Activated T-helper 1 cell treated with anti-CD3 and anti-CD28 coated beads, Interleukin-2, amount 50 U/mL, for 16 hours (primary cell): ENCODE measurements at places on chromosomes 7 and 10.

GRCh38 chr7:26657206-26657641 is 207.2 kb downstream of the SKAP2 start:
- no peak for DNase-seq

DNA sequence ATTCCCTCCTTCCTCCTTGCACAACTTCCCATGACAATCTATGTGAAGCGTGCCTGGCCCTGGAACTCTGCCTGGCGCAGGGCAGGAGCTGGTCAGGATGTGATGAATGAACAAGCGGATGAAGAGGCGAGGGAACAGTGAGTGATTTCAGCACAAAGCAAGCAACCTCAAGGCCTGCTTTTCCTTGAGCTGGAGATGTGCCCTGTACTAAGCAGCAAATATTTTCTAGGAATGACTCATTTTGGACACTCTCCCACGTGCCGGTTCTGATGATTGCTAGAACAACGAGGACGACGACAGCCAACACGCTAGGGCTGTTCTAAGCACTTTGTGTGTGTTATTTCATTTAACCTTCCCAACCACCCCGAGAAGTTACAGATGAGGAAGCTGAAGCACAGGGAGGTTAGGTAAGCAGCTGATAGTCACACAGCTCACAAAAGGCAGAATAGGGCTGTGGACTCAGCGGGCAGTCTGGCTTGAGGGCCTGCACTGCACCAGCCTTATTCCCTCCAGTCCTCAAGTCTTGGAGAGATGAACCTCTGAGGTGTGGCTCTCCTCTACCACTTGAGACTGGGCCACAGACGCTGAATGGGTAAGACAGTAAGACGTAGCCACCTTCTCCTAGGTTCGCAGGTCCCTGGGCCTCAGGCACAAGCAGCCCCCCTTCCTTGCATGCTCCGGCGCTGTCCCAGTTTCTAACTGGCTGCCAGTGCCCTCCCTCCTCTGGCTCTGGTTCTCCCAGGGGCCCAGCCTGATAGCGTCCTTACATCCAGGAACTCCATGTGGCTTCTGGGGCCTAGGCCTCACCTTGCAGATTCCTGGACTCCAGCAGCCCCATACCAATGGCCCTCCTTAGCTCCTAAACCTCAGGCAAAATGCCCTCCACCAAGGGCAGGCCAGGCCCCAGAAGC is 59.0 kb downstream of the YKT6 start:
- DNase-seq: no peak

DNA sequence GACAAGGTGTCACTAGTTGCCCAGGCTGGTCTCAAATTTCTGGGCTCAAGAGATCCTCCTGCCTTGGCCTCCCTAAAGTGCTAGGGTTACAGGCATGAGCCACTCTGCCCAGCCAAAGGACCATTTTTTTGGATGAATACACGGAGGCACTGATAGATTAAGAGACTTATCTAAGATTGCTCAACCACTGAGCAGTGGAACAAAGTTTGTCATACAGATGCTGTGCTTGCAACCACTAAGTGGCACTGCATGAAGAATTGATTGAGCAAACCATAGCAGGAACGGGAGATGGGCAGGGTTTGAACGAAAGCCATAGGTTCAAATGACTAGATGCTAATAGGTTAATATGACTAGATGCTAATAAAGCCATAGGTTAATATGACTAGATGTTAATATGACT is 61.1 kb downstream of the EBLN1 start:
- DNase-seq: no peak

- no peak for DNase-seq
These were observed 2.8 kb downstream of the AGAP3 start for GRCh38 chr7:151088856-151089699.

GRCh38 chr7:28036696-28037095 is 143.9 kb downstream of the JAZF1 start:
- no peak for DNase-seq

DNA sequence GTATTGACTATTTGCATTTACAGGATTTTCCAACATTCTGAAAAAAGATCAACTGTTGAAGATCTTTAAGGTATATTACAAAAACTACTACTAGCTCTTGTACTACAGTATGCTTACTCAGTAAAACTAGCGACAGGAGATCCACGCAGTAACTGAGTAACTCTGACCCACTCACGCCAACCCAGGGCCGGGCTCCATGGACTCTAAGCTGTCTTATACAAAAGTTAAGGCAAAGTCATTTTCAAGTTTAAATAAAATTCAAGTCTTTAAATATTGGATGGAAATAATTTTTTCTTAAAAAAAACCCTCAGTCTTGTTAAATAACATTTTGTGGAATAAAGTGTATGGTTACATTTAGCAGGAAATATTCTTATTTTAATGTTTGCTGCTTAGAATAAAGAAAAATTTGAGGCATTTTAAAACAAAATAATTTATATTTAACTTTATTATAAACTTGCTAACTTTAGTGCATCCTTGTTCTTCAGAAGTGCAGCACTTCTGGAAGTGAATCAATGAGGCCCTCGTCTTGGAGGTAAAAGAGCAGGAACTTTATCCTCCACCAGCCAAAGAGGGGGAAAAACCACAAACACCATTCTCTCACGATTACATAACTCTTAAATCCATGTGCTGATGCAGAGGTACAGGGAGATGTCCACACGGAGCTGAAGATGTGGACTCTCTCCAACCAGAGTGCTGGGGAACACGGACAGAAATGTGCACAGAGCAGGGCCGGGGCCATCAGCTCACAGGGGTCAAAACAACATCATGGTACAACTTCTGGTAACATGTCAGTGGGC is 119.9 kb downstream of the LARP4B start:
- DNase-seq: no peak

GRCh38 chr10:2604891-2605290 is 462.5 kb upstream of the PFKP start:
- no peak for DNase-seq

- DNase-seq: no peak
These were observed 104.9 kb upstream of the FAM180A start for GRCh38 chr7:135853499-135853898.

- DNase-seq: no peak
These were observed 184.1 kb downstream of the ABCA13 start for GRCh38 chr7:48355346-48355745.

- no peak for DNase-seq
These were observed 156.6 kb downstream of the CCDC3 start for GRCh38 chr10:12844811-12845483.

DNA sequence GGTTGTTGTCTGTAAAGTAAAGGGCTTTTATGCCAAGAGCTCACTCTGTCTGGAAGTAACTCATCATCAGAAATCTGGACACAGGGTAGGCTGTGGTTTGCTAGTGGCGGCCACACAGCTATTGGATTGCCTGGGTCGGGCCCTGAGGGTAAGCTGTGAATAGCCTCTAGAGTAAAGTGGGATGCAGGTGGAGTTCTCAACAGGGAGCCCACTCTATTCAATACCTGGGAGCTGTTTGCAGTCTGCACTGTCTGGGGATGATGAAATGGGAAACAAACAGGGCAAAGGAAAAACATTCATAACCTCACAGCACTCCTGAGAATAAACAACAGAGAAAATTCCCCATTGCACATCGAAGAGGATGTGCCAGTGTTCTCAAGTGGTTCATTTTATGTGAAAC is 582.6 kb downstream of the CALN1 start:
- no peak for DNase-seq

DNA sequence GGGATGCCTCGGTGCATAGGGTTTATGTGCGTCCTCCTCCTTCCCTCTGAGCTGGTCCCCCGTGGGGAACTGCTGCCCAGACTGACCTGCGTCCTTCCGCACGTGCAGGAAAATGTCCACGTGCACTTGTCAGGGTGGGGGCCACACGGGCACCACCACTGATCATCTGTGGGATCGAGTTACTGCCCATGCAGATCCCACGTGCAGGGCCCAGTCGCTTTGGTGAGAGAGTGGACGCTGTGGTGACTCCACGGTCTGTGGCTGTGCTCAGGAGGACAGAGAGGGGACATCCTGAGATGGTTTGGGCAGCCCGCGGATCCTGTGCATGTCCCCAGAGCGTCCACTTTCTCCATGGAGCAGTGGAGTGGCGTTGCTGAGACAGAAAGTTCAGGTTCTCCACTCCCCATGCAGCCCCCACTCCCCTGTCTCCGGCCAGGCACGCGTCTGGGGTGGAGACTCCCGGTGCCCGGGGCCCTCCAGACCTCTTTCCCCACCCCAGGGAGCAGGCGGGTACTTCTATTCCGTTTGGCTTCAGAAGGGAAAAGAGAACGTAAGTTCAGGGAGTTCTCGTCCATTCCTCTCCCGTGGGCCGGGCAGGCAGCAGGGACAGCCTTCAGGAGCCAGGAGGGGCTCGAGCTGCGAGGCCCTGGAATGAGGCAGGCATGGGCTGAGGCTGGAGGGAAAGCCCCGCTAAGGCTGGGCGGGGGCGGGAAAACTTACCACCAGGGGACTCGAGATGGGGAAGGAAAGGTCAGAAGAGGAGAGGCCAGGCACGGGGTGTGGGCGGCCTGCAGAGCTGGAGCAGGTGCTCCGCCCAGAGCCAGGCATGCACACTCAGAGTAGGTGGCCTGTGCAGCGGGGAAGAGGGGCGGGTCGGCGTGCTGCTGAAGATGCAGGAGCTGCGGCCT is 59.9 kb downstream of the EGFR start:
- DNase-seq: no peak

DNA sequence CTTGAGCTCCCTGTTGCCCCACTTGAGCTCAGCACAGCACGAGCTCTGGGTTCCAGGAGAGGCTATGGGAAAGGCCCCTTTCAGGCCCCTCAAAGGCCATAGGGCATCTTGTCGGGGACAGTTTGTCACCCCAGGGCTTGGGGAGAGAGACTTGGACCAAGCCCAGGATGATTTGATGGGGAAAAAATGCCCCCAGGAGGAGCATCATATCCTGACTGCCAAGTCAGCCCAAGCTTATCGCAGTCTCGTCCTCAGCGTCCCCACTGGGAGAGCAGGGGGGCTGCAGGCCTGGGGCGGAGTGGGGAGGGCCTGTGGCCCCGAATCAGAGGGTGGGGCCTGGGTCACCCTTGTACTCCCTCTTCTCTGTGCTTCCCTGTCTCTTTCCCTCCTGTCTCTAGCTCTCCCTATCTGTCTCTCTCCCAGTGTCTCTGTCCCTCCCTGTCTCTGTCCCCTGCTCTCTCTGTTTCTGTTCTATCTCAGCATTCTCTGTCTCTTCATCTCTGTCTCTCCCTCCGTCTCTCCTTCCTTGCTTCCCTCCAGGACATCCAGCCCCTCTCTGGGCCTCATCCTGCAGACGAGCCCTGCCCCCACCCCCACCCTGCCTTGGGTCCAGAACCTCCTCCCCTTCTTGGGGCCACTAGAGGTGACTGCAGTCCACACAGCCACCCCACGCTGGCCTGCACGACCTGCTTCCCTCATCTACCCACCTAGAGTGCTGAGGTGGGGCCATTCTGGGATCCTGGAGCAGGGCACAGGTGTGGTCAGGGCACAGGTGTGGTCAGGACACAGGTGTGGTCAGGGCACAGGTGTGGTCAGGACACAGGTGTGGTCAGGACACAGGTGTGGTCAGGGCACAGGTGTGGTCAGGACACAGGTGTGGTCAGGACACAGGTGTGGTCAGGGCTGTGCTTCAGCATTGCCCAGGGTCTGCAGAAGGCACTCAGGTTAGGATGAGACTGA is 17.3 kb upstream of the GRIFIN start:
- DNase-seq: no peak
